ENCODE measurements at places on chromosomes 4 and X.

- DNase-seq: no peak
These were observed 16.9 kb upstream of the PHEX start for GRCh38 chrX:22015139-22015750.

- no peak for DNase-seq
These were observed 121.2 kb downstream of the KLHL13 start for GRCh38 chrX:117995378-117995777.

DNA sequence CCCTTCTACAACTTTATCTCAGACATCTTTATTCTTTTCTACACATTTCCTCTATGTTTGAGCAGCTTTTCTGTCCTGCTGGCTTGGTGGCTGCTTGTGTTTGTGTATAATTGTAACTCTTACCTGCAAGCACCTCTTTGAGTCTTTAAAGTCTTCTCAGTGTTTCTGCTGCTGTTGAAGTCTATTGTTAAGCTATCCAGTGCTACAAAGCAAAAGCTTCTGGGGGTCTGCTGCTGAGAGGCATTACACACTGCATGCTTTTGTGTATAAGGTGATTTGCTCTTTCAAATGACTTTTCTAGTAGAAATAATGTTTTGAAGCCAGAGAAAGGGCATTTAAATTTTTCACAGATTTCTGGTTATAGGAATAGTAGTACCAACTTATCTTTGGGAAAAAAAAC is 241.8 kb downstream of the DTHD1 start:
- no peak for DNase-seq

- DNase-seq: no peak
These were observed 31.1 kb downstream of the ART3 start for GRCh38 chr4:76105652-76106051.

DNA sequence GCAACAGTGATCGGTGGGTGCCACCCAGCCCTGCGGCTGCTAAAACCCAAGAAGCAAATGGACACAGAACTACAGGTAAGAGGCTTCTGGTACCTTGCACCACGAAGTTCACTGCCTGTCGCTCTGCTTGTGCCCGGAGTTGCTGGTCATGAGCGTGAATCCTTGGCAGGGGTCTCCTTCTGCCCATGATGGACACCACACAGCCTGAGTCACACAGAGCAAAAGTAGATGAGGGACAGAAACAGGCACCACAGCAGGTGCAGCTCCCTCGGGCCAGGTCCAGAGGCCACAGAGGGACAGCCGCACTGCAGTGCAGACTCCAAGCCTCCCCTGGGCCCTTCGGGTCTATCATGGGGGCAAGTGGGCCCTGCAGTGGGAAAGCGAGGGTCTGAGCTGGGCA is 22.4 kb downstream of the NAT8L start:
- no peak for DNase-seq

DNA sequence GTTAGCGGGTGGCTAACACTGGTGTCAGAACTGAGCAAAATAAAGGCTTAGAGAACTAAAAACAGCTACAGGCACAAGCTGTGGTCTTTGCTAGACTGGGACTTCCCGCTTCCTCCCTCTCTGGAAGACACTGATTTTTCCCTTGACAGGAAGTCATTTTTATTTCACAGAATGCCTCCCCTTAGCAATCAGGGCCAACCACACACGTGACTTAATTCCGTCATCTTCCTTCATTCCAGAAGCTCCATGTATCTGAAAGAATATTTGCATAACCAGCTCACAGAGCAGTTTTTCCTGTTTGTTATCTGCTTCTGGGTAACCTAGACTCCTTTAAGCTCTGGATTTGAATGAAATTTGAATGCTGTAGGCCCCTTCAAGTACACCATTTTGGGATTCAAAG is 327.5 kb upstream of the FRG1 start:
- DNase-seq: no peak

Data from NCI-H2081 treated with DMSO at 0.1 percent for 48 hours (cell line).